Stimulated activated CD4-positive, alpha-beta T cell treated with anti-CD3 and anti-CD28 coated beads, Interleukin-1b, Interleukin-23, amount 100 ng/mL, for 48 hours (primary cell): ENCODE measurements at places on chromosomes 11 and 22.
A peak's percentile ranks its signal among the peaks of the same experiment; 100 is the strongest.

DNA sequence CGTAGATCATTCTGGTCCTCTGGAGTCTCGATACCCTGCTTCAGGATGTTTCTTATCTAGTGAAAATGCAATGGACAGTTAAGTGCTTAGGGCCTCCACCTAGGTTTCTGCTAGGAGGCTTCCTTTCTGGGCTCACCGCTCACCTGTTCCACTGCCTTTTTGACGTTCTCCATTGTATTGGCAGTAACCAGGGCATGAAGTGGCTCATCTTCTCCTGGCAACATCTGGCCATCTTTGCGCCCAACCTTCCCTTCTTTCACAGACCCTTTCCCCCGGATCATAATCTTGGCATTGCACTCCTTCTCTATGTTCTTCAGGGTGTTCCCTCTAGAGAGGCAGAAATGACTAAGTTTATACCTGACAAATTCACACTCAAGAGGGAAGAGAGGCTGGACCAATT, 9.1 kb downstream of the SF1 start:
- no peak for DNase-seq

DNA sequence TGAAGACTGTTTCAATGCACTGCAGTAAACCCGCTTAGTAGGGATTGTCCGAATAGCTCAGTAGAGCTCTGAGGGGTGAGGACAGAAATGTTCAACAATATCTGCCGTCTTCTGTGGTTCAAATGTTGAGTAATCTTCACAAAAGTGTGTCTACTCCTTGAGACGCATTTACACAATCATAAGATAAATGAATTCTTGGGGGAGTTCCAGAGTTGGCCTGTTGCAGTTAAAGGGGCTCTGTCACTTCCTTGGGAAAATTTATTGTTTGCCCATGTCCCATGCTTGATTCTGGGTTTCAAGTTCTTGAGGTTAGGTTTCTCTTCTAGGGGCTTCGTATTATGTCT, 614 bp downstream of the ANO3 start:
- no peak for DNase-seq

DNA sequence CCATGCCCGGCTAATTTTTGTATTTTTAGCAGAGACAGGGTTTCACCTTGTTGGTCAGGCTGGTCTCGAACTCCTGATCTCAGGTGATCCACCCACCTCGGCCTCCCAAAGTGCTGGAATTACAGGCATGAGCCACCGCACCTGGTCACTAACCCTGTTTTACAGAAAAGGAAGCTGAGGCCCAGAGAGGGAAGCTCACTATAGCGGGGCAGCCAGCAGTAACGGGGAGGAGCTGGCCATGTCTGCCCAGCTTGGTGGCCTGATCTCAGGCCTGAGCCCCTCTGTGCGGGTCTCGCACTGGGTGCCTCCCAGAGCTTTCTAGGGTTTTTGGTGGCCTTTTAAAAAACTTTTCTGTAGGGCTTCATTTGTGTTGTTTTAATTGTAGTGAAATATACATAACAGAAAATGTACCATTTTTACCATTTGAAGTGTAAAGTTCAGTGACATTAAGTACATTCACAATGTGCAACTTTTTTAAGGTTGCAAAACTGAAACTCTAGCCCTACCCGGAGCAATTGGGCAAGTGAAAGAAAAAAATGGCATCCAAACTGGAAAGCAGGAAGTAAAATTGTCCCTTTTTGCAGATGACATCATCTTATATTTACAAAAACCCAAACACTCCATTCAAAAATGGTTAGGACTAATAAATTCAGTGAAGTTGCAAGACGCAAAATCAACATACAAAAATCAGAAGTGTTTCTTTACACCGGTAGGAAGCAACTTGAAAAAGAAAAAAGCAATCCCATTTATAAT, 14.5 kb upstream of the CYTH4 start:
- DNase-seq = no peak

DNA sequence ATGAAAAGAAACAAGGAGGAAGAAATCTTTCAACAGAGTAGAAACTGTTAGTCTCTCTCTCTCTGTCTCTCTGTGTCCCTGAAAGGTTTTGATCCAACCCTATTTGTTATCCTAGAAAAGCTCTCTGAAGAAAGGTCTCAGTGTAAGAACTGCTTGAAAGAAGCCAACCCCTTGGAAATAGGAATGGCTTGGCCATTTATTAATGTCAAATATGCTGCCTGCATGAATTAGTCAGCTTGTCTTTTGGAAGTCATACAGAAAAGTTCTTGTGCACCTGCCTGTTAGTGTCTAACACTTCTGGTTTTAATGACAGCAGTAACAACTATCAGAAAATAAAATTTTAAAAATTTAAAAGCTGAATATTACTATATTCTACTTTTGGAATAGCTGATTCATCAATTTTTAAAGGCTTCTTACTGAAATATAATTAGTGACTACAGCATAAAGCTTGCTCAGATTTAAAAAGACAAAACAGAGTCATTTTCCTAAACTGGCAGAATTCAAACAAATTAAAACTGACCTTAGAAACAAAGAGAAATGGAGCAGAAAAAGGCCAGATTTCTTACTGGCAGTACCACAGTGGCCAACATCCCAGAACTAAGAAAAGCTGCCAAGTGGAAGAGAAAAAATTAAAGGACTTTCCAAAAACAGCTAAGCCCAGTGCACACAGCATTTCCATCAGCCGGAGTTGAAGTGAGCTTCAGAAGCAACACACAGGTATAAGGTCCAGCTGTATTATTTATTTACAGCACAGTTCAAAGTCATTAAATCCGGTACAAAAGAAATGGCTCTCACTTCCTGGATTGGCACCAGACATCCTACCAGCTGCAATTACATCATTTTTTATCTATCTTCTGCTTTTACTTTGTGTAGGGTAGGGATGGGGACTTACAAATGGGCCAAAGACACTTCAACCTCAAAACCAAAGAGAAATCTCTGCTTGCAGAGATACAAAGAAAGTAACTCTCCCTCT, 76.3 kb downstream of the PRCP start:
- no peak for DNase-seq

DNA sequence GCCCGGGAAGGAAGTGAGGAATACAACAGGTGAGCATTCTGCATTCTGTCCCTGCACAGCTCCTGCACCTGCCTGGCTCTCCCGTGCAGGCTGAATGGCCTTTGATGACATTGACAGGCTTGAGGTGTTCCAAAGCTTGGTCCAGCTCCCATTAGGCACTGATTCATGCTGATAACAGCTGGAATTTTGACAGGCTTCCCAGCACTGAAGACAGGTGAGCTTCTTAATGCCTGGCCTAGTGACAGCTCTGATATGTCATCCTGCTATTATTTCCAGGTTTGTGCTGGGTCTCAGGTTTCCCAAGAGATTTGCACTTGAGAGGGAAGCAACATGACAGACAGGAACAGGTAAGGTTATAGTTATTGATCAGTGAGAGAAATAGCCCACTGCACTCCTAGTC, 58.0 kb upstream of the MTNR1B start:
- DNase-seq = no peak

- DNase-seq = no peak
Measured at GRCh38 chr11:93123351-93123898, 74.4 kb downstream of the SLC36A4 start.

DNA sequence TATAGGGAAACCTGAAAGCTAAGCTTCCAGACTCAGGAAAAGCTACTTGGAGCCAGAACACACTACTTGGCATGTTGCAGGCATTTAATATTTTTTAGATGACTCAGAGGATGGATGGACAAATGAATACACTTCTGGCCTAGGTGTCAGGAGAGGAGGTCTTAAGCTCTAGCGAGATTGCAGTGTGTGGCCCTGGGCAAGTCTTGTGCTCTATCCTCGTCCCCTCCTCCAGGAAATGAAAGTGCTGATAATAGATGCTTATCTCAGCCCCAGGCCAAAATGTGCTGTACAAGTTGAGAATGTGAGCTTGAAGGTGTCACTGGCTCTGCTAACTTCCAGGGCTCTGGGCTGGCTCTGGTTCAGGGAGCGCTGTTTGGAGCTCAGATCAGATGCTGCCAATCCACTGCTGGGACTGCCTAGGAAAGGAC, 136.3 kb downstream of the PKNOX2 start:
- DNase-seq = no peak

DNA sequence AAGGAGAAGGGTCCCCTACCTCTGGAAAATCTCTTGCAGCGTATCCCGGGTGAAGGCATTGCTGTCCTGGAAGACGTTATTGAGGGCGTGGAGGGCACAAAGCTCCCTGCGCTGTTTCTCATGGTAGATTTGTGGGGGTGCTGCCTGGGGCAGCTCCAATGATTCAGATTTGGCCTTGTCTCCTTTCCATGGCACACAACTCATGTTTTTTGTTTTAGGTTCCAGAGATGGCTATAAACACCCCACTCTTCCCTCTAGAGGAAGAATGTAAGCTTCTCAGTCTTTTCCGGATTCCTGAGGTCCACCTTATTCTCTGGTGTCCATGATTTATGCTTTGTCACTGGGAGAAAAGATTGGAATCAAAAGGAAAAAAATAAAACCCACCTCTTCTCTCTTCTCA, 959 bp downstream of the JOSD1 start:
- DNase-seq = no peak

DNA sequence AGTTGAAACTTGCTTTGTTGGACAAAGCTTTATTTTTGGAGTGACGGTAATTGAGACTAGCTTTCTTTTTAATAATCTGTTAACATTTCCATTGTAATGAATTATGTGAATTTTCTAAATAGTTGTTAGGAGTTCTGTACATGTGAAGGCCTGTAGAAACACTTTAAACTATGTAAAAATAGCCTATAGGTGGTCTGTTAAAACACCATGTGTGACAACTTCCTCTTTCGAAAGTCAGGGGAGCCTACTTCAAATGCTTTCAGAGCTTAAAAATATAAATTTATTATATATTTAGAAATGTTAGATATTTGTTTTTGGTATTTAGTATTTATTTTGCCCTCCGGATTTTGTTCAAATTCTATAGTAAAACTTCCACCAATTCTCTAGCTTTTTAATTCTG, 28.7 kb downstream of the DDIAS start:
- DNase-seq = no peak

DNA sequence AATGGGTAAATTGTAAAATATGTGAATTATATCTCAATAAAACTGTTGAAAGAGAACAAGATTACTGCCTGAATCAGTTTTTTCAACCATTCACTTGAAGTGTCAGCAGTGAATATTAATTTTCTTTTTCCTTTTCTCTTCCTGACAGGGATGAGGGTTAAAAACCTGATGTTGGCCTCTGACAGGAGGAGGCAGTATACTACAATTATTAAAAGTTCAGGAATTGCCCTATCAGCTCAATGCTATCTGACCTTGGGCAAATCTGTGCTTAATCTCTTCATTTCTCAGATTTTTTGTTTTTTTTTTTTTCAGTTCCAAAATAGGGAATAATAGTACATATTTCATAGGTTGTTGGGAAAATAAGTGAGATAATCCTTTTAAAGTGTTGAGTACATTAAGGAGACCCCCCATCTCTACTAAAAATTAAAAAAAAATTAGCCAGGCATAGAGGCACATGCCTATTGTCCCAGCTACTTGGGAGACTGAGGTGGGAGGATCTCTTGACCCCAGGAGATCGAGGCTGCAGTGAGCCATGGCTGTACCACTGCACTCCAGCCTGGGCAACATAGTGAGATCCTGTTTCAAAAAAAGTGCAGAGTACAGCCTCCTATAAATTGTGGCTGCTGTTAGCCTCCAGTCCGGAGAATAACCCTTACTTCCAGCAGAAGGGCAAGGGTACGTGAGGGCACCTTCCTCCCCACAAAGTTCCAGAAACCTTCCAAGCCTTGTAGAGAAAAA, 48.8 kb downstream of the TRIM44 start:
- DNase-seq = no peak

- no peak for DNase-seq
Measured at GRCh38 chr22:28112548-28113043, 193.5 kb upstream of the PITPNB start.

- no peak for DNase-seq
Measured at GRCh38 chr11:42049650-42050049, 590.2 kb upstream of the LRRC4C start.

DNA sequence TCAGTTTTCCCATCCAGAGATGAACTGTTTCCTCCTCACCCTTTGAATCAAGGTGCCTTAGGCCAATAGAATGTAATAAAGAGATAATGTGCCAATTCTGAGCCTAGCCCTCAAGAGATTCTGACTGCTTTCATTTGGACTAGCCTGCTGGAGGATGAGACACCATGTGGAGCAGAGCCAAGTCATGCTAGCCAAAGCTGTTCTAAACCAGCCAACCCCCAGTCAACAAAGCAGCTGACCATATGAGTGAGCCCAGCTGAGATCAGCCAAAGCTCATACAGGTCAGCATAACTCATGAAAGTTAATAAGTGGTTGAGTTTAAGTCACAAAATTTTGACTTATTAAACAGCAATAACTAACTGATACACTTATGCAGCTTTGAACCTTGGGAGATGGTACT, 66.7 kb upstream of the DBX1 start:
- no peak for DNase-seq

GRCh38 chr11:124740277-124740882, 638 bp downstream of the NRGN start:
- peak; percentile 72 for DNase-seq

DNA sequence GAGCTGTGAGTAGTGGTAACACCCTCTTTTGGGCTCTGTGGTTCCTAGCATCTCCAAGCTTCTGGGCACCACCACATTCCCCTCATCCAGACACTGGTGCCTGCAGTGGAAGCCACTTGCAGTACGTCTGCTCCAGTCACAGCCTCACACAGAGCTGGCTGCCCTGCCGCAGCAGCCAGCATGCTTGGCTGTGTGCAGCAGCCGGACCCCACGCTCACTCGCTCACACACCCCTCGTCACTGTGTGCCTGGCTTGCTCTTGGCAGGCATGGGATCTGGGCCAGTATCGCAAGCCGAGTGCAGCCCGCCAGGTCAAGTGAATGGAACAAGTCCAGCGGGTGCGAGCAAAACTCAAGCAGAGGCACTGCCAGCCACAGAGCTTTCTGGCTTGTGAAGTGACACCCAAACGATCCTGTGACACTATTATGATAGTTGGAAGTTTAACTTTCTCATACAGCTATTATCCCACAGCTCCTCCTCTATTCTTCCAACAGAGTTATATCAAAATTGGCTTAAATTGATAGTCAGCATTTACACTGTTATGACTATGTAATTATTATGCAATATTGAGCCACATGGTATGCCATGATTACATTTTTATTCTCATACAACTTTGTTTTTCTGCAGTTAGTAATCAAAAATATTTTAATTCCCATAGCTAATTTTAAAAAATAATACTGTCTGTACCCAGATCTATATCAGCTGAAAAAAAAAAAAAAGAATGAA, 89.0 kb downstream of the CCDC73 start:
- no peak for DNase-seq

- no peak for DNase-seq
Measured at GRCh38 chr11:104870910-104871309, 27.4 kb downstream of the CASP12 start.

DNA sequence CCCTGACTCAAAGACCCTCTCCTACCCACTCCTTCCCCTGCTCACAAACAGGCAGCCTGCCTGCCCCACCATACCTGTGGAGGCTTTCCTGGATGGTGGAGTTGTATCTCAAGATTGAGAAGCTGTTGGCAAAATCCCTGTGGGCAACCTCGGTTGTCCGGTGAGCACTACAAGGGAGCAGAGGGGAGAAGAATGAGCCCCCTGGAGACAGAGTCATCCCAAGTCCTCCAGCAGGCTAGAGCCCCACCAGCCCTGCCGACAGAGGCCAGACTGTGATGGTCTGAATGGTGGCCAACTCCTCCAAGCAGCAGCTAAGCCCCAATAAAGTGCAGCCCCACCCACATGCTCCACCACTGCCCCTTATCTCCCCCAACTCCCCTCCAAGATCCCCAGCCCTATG, 17.5 kb downstream of the TMPRSS13 start:
- DNase-seq = no peak
